Activated T-cell treated with anti-CD3 and anti-CD28 coated beads for 1 hour (primary cell): ENCODE measurements at places on chromosomes 3 and 15.
A peak's percentile ranks its signal among the peaks of the same experiment; 100 is the strongest.

- no peak for DNase-seq
Measured at GRCh38 chr3:72892081-72892775, 4.4 kb downstream of the GXYLT2 start.

- DNase-seq, result no peak
Measured at GRCh38 chr15:66965201-66965900, 100.1 kb upstream of the SMAD3 start.

DNA sequence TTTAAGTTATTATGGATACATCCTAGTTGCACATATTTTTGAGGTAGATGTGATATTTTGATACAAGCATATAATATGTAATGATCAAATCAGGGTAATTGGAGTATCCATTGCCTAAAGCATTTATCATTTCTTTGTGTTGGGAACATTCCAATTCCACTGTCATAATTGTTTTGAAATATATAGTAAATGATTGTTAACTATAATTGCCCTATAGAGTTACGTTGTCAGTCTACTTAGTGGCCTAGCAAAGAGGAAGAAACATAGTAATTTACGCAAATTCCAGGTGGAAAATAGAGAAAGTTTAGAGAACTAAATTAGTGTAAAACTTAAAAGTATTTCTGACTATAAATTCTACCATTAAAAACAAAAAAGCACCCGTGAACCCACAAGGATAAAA lies 24.9 kb downstream of the NXPE3 start:
- no peak for DNase-seq

DNA sequence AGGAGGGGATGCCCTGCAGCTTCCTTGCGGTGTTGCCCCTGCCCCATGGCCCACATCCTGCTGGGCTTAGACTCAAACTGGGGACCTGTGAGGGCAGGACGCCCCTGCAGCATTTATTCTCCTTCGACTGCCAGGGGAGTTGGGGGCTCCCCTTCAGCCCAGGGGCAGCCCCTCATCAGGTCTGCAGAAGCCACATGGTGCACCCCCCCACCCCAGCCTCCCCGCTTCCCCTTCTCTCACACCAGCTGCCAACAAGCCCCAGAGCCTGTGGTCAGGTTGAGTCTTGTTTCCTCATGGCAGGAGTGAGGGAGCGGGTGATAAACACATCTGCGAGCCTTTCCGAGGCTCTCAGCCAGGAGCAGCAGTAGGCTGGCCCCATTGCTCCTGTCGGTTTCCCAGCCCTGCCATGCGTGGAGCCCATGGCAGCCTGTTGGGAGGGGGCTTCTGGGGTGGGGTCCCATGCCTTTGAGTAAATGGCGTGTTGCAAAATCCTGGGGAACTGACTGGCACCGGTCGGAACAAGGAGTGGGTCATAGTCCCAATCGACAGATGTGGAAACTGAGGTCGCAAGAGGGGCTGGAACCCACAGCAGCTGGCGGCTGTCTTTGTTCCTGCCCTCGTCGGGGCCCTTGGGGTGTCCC lies 27.8 kb downstream of the WNT7A start:
- no peak for DNase-seq

DNA sequence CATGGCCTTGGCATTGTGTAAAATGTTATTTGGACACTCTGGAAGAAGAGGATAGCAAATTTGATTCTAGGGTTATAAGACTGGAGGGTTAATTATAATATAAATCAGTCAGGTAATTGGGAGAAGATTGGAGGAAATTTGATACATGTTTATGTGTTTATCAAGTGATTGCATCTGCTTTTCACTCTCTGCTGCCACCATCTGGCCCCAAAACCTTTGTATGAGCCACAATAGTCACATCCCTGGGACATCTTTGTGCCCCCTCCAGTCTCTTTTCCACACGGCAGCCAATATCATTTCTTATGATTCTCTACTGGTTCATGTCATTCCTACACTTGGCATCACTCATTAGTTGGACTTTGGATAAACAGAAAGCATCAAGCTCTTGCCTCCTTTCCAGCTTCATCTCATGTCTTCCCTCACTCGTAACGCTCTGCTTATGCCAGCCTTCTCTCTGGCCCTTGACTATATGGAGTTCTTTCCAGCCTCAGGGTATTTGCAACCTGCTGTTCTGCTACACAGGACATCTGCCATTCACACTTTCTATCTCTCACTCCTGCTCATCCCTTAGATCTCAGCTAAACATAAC lies 602.3 kb upstream of the SUCLG2 start:
- DNase-seq, result peak; percentile 5

DNA sequence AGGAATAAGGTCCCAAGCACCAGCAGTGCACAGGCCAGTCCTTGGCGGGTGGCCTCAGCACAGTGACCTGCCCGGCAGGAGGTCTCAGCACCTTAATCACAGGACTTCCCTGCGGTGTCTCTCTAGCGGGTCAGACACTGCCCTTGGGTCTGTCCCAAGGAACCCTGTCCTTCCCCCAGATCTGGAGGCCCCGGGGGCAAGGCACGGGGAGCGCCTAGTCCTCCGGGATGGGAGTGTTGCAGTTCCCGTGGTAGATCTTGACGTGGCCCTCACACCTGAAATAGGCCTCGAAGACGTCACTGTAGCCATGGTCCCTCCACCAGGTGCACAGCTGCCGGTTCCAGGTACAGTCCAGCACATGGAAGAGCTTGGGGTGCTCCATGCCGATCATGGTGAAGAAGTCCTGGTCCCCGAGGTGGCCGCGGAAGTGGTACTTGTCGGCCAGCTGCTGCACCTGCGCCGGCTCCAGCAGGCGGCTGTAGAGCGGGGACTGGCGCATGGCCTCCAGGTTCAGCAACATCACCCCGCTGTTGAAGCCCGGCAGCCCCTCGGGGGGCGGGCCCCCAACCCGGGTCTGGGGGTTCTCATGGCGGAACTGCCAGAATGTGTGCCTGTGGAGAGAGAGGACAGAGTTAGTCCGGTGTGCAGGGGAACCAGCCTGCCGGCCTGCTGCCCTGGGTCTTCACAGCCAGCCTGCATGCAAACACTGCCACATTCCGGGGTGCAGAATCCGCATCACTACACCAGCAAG lies 201.3 kb downstream of the XXYLT1 start:
- no peak for DNase-seq

DNA sequence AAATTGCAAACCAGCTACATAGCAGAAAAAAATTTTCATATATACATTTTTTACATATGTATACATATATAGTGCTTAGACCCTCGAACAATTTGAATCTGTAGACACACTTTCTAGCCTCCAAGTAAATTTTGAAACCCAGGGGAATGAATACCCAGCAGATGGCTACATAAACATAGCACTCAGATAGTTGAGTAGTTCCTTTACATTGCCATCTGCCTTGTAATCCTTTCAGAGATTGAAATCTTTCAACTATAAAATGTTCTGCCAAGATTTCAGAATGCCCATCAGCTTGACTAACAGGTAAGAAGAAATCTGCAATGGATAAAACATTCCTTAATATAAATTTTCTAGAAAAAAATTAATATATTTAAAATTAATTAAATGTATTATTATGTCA lies 1333.5 kb upstream of the CADM2 start:
- no peak for DNase-seq

DNA sequence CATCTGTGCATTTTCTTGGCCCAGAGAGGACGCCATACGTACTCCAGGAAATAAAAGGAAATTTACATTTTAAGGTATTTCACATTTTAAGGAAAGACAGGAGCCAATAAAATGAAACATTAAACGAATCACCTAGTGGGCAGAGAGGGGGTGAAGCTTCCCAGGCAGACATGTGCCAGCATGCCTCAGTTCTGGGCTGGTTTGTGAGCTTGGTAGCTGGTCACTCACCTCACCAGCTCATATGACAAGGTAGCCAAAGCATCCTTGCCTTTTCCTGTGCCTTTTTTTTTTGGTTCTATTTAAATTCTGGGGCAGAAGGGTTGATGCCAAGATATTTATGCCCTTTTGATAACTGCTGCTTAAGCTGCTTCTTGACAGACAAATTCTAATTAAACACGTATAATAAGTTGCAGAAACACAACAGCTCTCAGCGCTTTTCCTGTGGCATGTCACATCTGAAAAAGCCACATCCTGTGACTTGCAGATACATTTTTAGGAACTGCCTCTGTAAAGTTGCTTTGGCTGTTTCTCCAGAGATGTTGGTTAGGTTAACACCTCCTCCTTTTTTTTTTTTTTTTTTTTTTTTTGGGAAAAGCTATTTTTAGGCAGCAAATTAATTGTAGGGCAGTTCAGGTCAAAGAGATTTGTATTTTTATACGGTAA lies 218.6 kb downstream of the PDCD6IP start:
- DNase-seq, result peak; percentile 11

GRCh38 chr3:10651506-10651905 lies 146.1 kb upstream of the ATP2B2 start:
- no peak for DNase-seq

- no peak for DNase-seq
Measured at GRCh38 chr15:63870043-63870394, 36.3 kb upstream of the HERC1 start.

- no peak for DNase-seq
Measured at GRCh38 chr15:41566121-41566885, 7.3 kb downstream of the TYRO3 start.
